ENCODE measurements at places on chromosomes 3 and 15.

DNA sequence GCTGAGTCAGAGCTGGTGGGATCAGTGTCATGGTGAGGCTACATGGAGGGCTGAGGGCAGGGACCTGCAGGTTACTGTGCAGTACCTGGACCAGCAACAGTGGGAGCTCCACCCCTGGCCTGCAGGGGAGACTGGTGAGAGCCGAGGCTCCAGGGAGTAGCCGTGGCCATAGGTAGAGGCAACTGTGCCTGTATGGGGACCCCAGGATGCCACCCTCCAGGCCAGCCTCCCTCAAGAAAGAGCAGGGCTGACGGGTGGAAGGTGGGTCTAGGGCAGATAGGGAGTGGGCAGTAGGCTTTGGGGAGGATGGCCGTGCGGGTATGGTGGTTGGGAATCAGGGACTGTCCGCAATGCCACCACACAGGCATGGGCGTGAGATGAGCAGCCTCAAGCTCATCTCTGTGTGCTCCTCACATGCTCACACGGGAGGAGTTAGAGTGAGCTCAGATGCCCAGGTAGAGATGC, 35.5 kb downstream of the FBLN2 start:
- DNase-seq, result no peak

- DNase-seq, result no peak
These were observed 57.8 kb upstream of the FAM3D start for GRCh38 chr3:58724336-58724735.

DNA sequence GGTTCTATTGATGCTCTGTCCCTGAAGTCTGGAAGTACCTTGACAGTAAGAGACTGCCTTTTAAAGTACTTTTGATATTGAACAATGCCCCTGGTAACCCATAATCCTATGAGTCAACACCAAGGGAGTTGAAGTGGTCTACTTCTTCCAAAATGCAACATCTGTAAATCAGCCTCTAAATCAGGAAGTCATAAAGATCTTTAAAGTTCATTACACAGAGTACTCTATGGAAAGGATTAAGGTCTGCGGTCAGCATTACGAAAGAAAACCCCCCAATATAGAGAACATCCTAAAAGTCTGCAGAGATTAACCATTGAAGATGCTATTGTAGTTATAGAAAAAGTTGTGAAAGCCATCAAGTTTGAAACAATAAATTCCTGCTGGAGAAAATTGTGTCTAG, 52.7 kb upstream of the CMC1 start:
- DNase-seq, result no peak

DNA sequence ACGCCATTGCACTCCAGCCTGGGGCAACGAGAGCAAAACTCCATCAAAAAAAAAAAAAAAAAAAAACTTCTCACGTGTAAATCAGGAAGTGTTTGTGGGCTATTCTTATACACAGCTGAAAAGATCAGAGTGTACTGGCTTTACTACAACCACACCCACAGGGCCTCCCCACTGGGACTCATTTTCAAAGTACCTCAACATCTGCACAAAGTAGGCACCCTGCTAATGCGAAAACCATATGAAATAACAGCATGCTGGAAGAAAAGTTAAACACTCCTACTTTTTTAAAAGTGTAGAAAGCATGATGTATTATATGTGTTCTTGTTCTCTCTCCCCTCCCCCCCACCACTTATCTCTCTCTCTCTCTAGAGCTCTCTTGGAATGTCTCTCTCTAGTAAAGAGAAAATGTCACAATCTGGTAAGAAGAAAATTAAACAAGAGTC, 11.1 kb downstream of the UACA start:
- no peak for DNase-seq

DNA sequence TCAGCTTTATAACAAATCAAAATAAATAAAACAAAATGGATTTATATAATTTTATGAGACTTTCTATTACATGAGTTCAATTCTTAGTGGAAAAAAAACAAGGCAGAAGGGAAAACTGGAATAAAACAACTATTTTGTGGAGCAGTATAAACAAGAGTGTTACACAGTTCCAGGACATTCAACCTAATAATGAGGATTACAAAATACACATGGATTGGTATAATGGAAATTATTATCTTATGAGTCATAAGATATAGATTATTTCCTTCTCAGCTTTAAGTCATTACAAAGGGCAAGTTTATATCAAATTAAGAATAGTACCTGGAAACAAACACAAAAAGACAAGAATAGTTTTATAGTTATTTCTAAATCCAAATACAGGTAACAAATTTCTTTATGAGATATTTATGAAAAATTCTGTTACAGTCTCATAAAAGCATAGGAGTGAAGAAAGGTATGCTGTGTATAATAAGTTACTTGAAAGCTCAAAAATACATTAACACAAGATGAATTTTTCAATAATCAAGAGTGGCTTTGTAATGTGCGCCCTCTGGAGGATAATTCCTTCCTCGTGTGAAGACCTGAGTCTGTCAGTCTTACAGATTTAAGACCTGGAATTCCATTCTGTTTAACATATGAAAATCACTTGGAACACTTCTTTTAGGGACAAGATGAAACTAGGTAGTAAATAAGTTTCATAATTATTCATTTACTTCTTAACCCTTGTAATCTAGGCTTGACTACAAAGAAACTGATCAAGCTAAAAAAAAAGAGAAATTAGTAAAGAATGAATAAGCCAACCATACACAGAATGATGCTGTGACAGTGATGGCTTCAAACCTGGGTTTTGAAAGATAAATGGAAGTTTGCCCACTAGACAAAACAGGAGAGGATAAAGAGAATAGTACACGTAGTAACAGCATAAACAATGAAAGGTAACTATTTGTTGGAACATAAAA, 9.5 kb downstream of the COPS2 start:
- no peak for DNase-seq

DNA sequence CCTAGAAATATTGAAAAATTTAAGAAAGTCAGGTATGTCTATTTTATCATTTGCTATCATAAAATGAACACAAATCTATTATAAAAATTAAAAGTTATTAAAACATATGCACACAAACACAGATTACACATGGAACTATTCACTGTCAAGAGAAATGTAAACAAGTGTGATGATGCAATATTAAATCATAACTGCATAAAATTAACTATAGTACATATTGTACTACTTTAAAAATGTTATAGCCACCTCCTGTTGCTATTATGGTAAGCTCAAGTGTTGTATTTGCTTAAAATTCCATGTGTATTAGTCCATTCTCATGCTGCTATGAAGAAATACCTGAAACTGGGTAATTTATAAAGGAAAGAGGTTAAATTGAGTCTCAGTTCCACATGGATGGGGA, 54.7 kb upstream of the CMC1 start:
- no peak for DNase-seq

DNA sequence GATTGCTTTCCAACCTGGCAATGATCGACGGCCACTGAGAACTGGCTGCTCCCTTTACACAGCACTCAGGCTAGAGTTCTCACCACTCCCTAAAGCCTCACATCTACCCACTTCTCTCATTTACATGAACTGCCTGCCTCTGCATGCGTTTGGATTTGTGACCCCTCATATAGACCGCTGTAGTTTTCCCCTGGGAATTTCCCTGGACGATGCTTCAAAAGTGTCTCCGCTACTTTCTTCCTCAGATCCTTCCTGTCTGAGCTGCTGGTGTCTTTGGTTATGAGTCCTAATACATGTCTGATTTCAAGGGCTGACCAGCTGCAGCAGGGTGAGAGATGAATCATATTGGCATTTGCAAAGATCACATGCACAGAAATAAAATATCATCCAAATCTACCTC, 116.7 kb upstream of the ETV5 start:
- no peak for DNase-seq

DNA sequence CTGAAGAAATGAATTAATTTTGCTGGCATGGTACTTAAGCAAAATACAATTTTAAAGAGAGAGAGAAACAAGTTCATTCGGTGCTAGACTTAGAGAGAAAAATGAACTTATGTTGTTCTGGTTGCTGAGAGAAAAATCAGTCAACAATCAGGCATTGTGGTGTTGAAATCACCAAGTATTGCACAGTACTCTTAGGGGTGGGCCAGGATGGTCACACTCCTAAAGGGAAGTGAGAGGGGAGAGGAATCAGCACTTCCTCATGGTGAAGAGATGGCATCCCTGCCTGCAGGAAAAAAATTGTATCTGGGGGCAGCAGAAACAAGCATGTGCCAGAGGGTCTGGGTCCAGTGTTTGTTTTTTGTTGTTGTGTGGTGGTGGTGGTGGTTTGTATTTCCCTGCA, 7.0 kb upstream of the DMXL2 start:
- no peak for DNase-seq

DNA sequence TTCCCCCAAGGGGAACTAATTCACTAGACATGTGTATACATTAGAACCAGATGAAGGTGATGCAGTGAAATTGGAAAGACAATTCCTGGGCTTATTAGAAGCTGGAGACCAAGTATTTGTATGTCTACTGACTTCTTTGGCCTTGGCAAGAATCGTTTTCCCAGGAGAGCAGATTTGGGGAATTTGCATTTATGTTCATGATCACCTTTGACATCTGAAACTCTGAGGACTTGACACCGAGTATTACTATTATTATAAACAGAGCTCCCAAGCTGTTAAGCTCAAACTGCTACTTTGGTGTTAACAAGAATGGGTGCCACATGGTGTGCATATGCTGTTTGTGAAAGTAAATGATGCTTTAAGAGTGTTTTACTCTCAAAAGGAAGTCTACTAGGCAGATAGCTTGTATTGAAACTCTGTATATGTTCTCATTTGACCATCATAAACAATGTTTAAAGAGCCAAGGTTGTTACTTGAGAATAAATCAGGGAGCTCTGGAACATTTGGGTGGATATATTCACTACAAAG, 519.8 kb upstream of the GOLIM4 start:
- DNase-seq, result no peak

GRCh38 chr15:49898575-49899283, 220.3 kb downstream of the ATP8B4 start:
- no peak for DNase-seq

- no peak for DNase-seq
These were observed 103.4 kb upstream of the KLHL25 start for GRCh38 chr15:85897895-85898717.

DNA sequence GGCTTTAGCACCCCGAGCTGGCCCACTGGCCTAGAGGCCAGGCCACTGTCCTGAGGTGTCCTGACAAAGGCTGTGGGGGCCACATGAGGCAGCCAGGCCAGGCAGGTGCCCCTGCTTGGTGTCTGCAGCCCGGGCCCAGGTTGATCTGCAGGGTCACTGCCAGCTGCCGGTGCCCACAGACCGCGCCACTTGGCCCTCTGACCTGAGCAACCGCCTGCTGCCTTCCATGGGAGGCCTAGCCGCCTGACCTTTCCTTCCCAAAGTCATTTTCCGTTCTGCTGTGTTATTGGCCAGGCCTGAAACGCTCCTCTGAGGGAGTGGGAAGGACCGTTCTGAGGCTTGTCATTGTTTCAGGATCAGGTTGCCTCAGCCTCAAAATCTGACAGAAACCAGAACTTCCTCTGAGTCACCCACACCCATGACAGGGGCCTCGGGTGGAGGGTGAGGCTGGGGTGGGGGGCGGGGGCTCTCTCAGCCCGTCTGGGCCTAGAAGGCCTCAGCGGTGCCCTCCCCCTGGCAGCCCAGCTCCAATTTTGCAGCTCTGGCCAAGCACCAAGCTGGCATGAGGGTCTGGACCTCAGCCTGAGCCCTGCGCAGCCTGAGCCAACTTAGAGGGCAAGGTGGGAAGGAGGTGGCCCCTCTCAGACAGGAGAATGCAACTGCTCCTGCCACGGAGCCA, 140.7 kb upstream of the MEF2A start:
- DNase-seq, result peak; percentile 19

DNA sequence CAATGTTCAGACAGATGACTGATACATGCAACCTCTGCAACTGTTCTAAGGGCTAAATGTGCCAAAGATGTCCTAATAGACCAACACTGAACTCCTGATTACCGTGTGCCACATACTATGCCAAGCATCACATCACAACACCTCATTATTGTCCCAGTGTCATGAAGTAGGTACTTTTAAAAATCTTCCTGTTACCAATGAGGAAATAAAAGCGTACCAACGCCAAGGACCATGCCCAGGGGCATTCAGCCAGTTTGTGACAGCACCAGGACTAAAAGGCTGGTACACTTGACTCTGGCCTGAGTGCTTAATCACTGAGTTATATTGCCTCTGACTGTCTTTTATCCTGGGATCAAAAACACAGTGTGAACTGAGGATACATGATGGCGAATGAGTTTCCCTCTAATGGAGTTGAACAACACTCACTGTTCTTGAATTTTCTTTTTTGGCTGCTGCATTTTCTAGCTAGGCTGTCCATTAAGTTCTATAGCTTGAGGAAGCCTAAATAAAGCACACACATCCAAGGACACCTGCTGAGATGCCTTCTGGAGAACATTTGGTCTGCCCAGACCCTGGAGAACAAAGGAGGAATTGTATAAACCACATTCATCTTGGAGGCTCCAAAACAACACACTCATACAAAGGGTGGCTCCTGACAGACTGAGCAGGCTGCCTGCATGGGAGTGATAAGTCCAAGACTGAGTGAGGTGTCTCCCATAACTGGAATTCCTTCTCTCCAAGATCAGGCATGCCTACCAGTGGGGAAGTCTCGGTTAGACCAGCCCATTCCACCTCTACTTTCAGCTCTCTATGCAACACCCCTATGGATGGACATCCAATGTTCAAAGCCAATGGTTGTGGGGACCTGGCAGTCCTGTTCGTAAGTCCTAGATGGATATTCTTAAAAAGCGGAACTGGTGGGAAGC, 126.7 kb upstream of the PRICKLE2 start:
- DNase-seq, result no peak

DNA sequence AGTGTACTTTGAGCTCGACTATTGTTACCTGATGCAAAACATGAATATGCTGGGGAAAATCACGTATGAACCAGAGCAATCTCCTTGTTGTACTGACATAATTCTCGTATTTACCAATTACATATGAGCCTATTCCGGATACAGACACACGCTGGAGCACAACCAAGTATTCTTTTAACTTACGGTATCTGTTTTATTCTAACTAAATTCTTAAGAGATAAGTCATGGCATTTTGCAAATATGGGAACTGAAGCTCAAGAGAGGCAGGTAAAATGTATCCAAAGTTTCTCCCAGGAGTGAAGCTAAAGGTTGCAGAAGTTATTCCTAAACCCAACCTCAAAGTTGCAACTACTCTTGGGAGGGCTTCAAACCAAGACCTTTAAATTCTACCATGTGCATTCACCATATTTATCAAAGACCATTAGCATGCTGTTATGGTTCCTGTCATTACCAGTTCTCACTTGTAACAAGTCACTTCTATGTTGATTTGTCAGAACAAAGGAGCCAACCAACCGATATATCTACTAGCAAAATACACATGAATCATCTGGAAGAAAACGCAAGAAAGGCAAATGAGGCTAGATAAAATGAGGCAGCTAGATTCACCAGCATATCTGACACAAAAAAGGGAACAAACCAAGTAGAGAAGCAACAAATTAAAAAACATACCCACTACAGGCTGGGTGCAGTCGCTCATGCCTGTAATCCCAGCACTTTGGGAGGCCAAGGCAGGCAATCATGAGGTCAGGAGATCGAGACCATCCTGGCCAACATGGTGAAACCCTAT, 17.8 kb downstream of the TBL1XR1 start:
- DNase-seq, result no peak

DNA sequence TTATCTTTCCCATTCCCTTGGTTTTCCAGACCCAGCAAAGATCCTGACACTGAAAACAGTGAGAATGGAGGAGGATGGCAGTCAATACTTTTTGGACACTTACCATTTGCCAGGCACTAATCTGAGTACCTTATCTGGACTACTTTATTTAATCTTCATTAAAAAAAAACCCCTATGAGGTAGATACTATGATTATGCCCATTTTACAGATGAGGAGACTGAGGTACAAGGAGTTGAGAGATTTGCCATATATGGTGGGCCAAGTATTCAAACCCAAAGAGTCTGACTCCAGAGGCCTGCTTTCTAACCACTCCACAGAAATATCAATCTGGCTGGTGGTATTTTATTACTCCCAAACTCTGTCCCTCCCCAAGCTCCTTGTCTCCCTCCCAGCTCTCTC, 19.6 kb downstream of the HCN4 start:
- DNase-seq, result no peak

All from T follicular helper cell (primary cell).